ENCODE measurements at places on chromosomes 2 and 18. TPM values are rescaled to one million over a fixed set of nuclear protein-coding genes. Genes with fewer than 3 reads are reported as not detected.

DNA sequence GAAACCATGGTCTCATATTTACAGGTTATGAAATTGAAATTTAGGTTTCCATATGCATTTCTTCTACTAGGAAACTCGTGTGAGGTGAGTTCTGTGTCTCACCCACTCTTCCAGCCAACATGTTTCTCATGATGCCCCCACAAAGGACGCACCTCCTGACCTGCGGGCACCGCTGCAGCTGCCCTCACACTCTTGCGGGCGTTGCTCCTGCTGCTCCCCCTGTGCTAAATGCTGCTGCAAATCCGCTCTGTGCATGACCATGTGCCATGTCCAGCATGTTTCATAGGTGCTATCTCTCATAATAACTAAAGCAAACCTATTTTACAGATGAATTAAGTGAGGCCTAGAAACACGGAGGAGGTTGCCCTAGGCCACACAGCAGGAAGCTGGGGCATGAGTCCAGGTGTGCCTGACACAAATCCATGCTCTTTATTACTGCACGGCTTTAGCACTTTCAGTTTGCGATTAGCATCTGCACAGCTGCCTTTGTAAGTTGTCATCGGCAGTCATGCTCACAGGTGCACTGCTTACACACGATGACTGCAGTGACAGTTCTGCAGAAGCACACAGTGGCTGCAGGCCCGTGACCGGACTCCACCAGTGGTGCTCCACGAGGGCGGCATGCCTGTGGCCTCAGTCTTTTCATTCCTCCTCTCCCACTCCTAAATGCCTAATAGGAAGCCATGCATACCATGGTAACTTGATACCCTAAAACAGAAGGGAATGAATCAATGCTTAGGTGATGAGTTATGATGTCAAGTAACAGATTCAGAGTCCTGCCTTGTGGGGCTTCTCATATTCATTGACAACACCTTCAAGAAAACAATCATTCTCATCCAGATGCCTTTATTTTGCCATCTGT is 14.9 kb upstream of the GALR1 start:
- DNase-seq = no peak

DNA sequence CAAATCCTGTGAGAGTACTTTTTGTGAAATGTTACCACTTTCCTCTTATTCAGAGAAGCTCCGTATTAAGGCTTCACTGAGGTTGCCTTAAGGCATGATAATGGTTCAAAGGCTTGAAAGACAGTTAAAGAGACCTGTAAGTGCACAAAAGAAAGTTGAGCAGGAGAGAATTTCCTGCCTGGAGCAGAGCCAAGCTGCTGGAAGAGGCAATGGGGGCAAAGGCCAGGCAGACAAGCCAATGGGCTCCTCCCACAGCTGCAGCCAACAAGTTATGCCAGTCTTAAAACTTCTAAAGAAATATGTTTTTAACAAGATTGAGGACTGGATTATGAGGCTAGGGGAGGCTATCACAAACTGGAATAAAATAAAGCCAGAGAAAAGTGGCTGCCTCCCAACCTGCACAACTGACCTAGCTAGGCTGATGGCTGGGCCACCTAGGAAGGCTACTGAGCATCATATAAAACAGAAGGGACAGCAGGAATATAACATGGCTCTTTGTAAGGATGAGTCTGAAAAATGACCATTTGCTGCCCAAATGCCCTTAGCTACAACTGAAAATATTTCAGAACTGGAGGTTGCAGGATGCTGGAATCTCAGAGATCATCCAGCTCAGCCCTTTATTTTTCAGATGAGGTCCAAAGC is 2.1 kb downstream of the IL1B start:
- DNase-seq = no peak

DNA sequence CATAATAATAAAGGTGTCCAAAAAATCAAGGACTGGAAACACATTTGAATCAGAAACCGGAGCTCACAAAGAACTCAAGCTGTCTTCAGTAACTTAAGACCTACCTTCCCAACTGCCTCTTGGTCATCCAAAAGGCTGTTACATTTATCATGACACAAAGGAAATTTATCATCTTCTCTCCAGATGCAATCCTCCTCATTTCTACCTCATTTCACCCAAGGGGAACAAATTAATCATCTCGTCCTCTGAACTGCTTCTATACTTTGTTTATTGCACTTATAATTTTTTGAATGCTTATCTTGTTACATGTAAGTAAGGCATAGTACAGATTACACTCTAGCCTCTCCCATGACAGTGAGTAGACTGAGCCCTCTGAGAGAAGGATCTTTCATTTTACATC is 105.1 kb upstream of the RGPD4 start:
- no peak for DNase-seq

GRCh38 chr2:127597984-127598380 is 48.0 kb upstream of the GPR17 start:
- no peak for DNase-seq

REG3G gene
- not detected for polyA plus RNA-seq

Data from AG04450 (cell line).